ENCODE measurements at places on chromosomes 5 and 9.

- no peak for DNase-seq
Measured at GRCh38 chr5:152305525-152305924, 99.6 kb downstream of the NMUR2 start.

- DNase-seq, result no peak
Measured at GRCh38 chr9:113612216-113612747, 148.8 kb downstream of the RGS3 start.

DNA sequence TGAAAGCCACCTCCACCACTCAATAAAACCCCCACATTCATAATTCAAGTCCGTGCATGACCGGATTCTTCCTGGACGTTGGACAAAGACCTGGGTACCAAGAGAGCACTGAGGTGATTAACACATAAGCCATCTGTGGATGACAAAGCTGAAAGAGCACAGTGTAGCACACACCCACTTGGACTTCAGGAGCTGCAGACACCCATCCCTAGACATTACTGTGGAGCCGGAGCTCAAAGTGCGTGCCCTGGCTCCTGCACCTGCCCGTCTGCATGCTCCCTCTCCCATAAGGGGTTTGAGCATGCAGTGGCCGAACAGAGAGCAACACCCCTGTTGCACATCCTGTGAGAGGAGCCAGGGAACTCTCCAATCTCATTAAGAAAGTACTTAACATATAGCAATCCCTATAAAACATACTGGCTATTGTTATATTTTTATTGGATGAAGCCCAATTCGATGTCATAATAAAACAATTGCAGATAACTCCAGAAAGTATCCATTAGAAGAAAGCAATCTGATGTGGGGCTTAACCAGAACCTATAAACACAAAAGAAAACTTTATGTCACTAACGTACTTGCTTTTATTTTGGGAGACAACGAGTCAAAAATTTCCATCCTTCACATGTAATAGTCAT, 1174.2 kb upstream of the C9orf72 start:
- DNase-seq, result no peak

GRCh38 chr9:104853159-104853558, 74.8 kb downstream of the ABCA1 start:
- no peak for DNase-seq

GRCh38 chr9:77773381-77773780, 125.3 kb upstream of the GNA14 start:
- no peak for DNase-seq

GRCh38 chr5:143594902-143595818, 191.7 kb upstream of the NR3C1 start:
- DNase-seq, result no peak

DNA sequence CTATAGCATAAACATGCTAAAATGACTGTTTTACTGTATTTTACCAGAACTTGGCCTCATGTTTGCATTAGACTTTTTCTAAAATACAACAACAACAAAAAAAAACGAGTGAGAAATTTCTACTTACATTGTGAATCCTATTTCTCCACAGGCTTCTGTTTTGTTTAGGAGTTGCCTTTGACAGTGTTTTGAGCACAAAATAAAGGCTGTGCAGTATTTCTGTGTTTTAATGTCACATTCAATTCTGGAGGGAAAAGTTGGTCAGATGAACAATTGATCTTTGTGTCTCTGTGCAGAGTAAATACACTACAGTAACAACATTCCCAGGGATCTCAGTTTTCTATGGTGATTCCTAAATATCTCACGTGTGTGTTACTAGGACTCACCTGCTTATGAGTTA, 131.1 kb downstream of the GPBP1 start:
- no peak for DNase-seq

DNA sequence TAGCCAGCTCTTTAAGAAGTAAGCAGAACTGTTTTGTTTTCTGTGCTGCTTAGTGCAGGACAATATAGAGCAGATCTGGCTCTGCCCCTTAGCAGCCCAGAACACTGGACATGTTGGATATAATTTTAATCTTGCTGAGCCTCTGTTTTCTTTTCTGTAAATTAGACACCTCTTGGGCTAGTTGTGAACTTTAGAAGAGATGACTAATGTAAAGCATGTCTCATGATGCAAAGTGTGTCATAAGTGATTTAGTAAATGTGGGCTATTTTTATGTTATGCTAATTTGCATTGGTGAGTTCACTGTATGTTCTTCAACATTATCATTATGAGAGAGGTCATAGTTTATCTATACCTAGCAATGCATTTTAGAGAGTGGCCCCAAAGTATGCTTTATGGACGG, 156.1 kb upstream of the ADAMTSL1 start:
- DNase-seq, result no peak

DNA sequence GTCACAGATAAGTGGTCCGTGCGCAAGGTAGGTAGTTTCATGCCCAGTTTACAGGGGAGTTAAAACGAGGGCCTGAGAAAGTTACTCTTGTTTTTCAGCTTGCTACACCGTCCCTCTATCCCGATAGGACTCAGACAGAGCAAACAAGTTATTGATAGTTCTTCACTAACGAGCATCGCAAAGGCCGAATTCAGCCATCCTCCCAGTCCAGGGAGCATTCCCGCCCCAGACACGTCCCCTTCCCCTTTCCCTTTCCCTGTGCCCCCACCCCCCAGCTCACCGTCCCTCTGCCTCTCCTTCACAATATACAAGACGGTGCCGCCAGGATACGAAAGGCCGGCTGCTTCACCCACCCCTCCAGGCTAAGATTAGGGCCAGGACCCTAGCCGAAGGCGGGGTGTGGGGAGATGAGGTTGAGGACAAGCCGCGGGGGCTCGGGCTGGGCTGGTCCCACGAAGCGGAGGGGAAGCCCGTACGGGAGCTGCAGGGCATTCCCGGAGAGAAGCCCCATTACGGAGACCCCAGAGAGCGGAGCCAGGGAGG, 599 bp downstream of the KIAA1191 start:
- DNase-seq, result no peak

DNA sequence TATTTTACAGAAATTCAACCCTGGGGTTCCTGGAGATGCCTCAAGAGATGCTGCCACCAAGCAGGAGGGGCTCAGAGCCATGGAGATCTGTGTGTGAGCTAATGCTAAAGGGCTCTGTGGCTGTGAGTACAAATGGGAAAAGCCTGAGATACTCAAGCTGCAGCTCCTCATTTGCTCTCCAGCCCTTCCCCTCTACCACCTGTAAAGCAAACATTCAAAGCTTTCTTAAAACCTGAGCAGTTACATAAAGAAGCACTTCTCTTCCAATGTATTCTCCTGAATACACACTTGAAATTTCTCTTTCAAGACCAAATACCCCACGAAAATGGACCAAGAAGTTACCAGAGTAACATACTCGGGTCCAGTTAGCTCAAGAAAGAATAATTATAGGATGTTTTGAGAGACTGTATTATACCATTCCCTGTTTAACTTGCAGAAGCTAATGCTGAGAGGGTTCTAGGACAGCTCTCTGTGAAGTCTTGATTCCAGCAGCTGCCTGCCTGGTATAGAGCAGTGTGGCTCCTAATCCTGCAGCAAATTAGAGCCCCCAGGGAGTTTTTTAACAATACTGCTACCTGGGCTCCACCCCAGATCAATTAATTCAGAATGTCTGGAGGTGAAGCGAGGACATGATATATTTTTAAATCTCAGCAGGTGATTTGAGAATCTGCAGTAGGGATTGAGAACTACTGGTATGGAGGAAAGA, 21.1 kb downstream of the RGS7BP start:
- no peak for DNase-seq

DNA sequence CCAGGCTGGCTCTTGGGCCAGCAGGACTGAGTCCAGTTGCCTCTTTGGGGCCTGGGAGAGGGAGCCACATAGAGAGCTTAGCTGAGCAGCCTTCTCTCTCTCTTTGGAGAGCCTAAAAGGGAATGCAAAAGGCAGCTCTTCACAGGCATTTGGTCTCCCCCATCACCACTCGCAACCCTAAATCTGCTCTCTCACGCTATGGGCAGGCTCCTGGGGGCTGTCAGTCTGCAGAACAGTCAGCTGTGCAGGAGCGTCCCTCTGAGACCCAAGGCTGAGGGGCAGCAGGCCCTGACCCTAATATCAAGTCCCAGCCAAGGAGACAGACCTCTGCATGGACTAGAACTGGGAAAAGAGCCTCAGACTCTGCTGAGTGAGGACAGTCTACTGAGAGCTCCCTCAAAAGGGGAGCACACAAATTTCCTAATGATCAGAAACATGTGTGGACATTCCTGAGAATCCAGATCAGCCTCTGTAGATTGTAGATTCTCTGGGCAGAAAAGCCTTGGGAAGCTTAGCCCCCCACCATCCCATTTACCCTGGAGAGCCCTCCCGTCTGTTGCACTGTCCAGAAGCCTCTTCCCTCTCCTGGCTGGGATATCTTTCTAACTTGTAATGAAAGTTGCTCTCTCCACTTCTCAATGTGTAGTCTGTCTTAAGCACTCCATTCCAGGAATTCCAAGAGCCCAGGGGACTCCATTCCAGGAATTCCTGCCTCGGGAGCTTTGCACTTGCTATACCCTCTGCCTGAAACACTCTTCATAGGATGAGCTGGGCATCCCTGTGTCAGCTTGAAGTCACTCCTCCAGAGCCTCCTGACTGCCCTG, 79.4 kb downstream of the FAM114A2 start:
- no peak for DNase-seq

GRCh38 chr9:34246453-34246852, 67.6 kb downstream of the UBAP1 start:
- DNase-seq, result no peak

- DNase-seq, result no peak
Measured at GRCh38 chr9:107905308-107906020, 415.9 kb upstream of the KLF4 start.

- DNase-seq, result no peak
Measured at GRCh38 chr9:69023650-69024049, 9.7 kb upstream of the PRKACG start.

- no peak for DNase-seq
Measured at GRCh38 chr5:75325242-75325641, 11.8 kb upstream of the HMGCR start.

GRCh38 chr9:116002624-116003023, 151.0 kb upstream of the PAPPA start:
- no peak for DNase-seq

GRCh38 chr5:19369048-19369447, 619.0 kb downstream of the CDH18 start:
- no peak for DNase-seq

DNA sequence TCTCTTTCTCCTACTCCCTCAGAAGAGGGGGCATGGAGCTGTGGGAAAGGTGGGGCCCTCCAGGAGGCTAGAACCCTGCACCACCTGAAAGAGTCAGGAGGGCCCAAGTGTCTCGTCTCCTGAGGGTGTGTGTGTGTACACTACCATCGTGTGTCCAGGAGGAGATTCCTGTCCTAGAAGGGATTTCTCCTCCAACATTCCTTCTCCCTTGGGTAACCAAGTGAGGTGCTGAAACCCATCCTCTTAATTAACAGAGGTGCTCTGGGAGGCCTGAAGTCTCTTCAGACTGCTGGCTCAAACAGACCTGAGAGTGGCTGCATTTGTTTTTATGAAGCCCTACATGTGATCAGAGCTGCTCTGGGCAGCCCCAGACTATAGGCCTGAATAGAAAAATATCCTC, 61.1 kb upstream of the FAM169A start:
- DNase-seq, result no peak

GRCh38 chr5:103224118-103224893, 34.3 kb upstream of the MACIR start:
- no peak for DNase-seq

DNA sequence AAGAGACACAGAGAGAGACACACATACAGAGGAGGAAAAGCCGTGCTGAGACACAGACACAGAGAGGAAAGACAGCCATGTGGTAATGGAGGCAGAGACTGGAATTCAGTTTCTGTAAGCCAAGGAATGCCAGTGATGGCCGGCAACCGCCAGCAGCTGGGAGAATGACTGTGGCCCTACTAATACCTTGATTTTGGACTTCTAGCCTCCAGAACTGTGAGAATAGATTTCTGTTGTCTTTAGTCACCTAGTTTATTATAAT, 90.2 kb downstream of the TARS1 start:
- no peak for DNase-seq

GRCh38 chr5:102722931-102723330, 32.2 kb upstream of the PAM start:
- no peak for DNase-seq

- no peak for DNase-seq
Measured at GRCh38 chr5:58087123-58087522, 372.8 kb downstream of the PLK2 start.

GRCh38 chr9:35757226-35757891, 3.3 kb upstream of the MSMP start:
- no peak for DNase-seq

- DNase-seq, result no peak
Measured at GRCh38 chr9:101477736-101478135, 42.2 kb upstream of the ALDOB start.

GRCh38 chr5:113201715-113202114, 225.1 kb downstream of the DCP2 start:
- DNase-seq, result no peak

DNA sequence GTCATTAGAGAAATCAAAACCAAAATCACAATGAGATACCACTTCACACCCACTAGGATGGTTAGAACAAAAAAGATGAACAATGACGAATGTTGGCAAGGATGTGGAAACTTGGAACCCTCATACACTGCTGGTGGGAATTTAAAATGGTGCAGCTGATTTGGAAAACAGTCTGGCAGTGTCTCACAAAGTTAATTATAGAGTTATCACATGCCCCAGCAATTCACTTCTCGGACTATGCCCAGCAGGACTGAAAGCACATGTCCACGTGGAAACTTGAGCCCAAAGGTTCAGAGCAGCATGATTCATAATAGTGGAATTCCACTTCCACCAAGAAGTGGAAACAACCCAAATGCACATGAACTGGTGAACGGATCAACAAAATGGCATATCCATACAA, 85.0 kb upstream of the HRH2 start:
- DNase-seq, result no peak

- no peak for DNase-seq
Measured at GRCh38 chr5:143245929-143246561, 157.4 kb downstream of the NR3C1 start.

DNA sequence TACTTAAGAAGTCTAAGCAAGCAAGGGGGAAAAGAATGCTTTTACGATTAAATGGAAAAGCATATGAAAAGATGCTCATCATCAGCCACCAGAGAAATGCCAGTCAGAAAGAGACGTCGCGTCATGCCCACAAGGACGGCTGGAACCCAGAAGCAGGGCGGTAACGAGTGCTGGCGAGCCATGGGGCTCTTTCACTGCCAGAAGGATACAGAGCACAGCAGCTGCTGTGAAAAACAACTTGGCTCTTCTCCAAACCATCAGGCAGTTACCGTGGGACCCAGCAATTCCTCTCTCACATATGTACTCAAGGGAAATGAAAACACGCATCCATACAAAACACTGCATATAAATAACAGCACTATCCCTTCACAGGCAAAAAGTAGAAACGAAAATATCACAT, 95.5 kb downstream of the CAMSAP1 start:
- no peak for DNase-seq

- no peak for DNase-seq
Measured at GRCh38 chr9:121990600-121991306, 102.4 kb downstream of the TTLL11 start.

- no peak for DNase-seq
Measured at GRCh38 chr5:107704681-107705401, 34.1 kb upstream of the EFNA5 start.

GRCh38 chr9:129027685-129028191, 393 bp downstream of the SH3GLB2 start:
- DNase-seq, result peak; percentile 45
